ENCODE measurements at places on chromosomes 1 and 21. TPM values are rescaled to one million over a fixed set of nuclear protein-coding genes. Genes with fewer than 3 reads are reported as not detected.

The RAB7B gene
- polyA plus RNA-seq = 9.1 TPM

The UTS2 gene
- polyA plus RNA-seq = not detected

DNA sequence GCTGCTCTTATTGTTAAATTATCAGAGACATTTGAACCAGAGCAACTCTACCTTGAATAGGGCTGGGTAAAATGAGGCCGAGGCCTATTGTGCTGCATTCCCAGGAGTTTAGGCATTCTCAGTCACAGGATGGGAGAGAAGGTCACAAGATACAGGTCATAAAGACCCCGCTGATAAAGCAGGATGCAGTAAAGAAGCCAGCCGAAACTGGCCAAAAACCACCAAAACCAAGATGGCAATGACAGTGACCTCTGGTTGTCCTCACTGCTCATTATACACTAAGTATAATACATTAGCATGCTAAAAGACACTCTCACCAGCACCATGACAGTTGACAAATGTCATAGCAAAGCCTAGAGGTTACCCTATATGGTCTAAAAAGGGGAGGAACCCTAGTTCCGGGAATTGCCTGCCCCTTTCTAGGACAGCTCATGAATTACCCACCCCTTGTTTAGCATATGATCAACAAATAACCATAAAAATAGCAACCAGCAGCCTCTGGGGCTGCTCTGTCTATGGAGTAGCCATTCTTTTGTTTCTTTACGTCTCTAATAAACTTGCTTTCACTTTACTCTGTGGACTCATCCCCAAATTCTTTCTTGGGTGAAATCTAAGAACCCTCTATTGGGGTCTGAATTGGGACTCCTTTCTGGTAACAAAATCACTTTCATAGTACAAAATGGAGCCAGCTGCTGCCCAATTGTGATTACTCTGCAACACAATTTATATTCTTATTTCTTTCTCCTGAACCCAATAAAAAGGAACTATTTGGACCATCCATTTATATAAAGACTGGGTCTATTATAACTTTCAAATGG is 179.6 kb downstream of the TGFBR3 start:
- DNase-seq = no peak

- no peak for DNase-seq
These were observed 60.4 kb downstream of the LAMC2 start for GRCh38 chr1:183246436-183246835.

The LRRC7 gene
- 0.25 TPM for polyA plus RNA-seq

DNA sequence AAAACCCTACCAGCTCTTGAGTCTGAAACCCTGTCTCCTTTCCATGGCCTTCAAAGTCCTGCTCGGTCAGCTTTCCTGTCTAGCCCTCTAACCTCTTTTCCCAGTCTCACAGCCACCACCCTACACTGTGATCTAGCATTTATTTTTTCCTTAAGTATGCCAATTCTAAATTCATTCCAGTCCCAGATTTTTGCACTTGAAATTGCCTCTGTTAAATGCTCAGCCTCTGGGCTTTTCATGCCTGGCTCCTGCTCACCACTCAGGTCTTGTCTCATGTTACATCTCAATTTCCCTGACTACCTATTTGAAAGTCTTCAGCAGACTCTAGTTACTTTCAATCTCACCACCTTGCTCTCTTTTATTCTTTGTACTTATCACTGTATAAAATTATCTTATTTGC is 176.2 kb downstream of the ADGRL4 start:
- DNase-seq = no peak

The MYOG gene
- not detected for polyA plus RNA-seq

DNA sequence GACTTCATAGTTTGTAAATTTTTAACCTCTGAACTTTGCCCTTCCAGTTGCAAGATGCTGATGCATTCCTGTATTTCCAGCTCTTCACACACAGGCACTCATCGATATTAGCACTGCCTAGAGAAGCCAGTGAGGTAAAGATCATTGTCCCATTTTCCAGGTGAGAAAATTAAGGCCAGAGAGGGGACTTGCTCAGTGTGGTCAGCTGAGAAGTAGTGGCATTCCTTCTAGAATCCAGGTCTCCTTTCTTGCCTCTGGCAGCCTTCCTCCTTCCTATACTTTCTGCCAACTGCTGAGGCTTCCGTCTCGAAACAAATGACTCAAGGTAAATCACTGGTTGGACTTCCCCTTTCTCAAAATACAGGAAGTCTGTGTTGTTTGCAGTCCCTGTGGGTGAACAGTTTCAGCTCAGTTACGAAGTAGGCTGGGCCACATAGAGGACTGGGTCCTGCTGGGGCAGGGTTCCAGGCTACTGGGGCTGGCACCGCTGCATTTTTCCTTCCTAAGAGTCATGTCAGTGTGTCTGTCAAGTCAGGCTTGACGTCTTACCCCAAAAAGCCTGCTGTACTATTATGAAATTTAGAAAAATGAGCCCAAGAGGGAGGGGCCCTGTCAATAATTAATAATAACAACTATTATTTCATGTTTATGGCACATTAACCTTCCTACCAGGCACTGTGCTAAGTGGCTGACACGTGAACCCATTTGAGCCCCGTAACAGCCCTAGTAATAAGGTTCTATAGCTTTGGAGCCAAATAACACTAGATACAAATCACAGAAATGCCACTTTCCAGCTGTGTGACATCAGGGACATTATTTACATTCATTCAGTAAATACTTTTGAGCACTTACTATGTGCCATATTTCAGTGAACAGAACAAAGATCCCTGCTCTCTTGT is 16.6 kb upstream of the RNF19B start:
- DNase-seq = no peak

The GFI1 gene
- polyA plus RNA-seq = 0.04 TPM

DNA sequence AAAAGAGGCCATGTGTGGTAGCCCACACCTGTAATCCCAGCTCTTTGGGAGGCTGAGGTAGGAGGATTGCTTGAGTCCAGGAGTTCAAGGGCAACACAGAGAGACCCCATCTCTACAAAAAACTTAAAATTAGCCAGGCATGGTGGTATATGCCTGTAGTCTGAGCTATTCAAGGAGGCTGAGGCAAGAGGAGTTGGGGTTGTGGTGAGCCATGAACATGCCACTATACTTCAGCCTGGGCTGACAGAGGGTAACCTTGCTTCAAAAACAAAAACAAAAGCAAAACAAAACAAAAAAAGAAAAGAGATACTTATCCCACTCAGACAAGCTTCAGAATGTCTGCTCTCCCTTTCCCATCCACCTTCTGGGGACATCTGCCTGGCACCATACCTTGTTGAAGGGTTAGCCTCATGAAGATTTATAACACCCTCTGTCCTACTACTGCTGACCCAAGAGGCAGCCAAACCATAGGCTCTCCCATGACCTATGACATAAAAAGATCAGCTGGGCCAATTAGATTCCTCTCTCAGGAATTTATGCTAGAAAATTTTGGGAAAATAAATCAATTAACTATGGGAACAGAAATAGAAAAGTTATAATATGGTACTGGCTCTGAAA is 13.2 kb downstream of the TMCO1 start:
- DNase-seq = no peak

DNA sequence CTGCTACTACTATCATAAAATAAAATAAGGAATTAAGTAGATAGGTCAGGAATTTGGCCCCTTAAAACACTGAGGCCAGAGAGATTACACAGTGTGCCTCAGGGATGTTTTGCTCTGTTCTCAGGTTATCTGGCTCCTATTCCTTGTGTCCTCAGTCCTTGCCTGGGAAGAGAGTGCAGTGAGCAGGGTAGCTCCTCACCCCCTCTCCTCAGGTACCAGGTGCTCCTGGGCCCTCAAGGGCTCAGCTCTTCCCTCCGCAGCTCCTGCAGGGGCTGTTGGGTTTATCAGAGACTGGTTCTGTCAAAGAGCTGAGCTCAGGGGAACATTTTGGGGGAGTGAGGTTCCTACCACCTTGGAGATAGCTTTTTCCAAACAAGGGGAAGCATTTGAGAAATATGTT is 20.1 kb upstream of the COQ8A start:
- DNase-seq = no peak

- DNase-seq = no peak
These were observed 72.0 kb downstream of the BEND5 start for GRCh38 chr1:48704736-48705135.

The SPRR5 gene
- not detected for polyA plus RNA-seq

GRCh38 chr1:23098463-23099170 is 70.0 kb downstream of the LUZP1 start:
- DNase-seq = no peak

- DNase-seq = no peak
These were observed 37.3 kb downstream of the TMEM53 start for GRCh38 chr1:44636688-44637598.

GRCh38 chr1:231949277-231950091 is 322.9 kb downstream of the DISC1 start:
- DNase-seq = no peak

DNA sequence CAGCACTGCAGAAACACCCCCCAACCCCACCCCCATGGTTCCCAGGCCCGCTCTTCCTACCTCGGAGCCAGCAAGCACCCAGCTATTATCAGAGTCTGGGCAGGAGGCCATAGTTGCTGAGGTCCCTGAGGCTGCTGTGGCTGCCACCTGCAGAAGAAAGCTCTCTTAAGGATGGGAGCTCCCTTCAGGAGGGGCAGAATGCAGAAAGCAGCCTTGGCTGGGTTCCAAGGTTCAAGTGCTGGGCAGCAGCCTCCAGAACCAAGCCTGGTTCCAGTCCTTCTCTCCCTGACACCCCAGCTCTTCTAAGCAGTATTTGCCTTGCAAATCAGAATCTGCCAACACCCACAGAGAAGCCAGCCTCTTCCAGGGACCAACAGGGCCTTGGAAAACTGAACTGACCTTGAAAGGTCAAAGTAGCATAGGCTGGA is 2.3 kb downstream of the PBXIP1 start:
- no peak for DNase-seq

DNA sequence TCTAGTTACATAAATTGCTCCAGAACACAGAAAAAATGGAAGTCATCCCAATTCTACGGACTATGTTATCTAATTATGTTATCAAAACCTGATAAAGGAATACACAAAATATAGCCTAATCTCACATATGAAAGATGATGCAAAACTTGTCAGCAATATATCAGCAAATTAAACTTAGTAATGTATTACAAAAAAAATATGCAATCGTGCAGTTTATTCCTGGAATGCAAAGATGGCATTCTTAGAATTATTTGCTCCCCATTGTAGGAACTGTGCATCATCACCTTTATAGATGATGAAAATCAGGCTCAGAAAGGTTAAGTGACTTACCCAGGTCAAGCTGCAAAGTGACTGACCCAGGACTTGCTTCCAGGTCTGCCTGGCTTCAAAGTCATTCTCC is 7.8 kb downstream of the FOXE3 start:
- DNase-seq = no peak

DNA sequence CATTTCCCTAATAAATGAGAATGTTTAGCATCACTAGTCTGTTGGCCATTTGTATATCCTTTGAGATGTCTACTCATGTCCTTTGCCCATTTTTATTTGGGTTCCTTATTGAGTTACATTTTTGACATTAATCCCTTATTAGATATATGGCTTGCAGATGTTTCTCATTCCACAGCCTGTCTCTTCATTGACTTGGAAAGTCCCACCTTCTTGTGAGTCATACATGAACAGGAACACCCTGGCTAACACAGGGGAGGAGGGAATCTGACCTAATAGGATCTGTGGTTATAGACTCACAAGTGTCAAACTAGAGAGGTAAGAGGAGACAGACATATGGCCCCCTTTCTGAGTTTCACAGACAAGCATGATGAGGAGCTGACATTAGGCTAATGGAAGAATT is 11.5 kb downstream of the ZP4 start:
- no peak for DNase-seq

DNA sequence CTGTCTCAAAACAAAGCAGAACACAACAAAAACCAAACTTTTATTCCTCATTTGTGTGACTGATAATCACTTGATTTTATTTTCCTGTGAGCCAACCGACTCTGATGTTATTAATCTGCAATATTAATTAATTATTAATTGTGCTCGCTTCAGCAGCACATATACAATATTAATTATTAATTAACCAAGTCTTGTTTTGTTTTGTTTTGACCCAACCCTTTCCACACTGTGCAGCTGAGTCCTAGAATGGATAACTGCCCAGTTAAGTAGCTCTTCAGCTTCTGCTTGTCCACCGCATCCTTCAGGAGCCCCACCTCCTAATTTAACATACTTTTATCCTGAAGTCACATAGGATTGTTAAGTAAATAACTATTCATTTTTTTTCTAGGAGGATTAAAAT is 47.4 kb upstream of the EXO1 start:
- DNase-seq = no peak

DNA sequence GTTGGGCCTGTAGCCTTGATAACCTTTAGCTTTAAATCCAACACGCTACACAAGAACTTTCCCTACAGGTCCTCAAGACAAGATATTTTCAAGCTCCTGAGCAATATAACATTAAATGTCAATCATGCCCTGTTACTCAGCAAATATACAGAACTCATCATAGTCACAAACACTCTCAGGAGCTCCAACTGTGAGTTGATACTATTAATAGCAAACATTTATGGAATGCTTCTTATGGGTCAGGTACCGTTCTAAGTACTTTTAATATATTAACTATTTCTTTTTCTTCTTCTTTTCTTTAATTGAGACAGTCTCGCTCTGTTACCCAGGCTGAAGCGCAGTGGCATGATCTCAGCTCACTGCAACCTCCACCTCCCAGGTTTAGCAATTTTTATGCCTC is 10.1 kb downstream of the EYA3 start:
- DNase-seq = no peak

GRCh38 chr1:225652729-225653462 is at the start of gene ENAH:
ENAH (minus strand) TSS chr1:225653123; CDS start chr1:225652690, 433 bp downstream.
- no peak for DNase-seq

DNA sequence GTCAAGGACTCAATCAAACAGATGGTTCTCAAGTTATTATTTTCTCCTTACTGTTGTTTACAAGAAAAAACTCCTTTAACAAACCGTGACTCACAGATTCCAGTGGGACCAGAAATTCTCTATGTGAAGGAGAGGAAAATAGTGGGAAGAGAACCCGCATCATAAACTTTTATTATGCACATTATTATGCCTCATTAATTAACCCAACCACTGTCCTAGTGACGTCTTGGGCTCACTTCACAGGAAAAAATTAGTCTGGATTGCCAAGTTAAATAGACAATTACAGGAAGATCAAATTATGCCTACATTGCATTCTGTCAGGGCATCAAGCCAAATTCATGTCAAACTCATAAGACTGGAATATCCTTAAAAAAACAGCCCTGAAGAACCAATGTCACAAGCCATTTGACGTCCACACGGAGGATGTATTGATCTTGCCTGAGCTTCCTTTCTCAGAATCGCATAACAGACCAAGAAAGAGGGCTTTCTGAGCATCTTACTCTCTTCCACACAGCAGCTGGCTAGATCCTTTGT is 347.8 kb downstream of the DUSP10 start:
- peak; percentile 76 for DNase-seq

The INAVA gene
- polyA plus RNA-seq = 0.01 TPM

DNA sequence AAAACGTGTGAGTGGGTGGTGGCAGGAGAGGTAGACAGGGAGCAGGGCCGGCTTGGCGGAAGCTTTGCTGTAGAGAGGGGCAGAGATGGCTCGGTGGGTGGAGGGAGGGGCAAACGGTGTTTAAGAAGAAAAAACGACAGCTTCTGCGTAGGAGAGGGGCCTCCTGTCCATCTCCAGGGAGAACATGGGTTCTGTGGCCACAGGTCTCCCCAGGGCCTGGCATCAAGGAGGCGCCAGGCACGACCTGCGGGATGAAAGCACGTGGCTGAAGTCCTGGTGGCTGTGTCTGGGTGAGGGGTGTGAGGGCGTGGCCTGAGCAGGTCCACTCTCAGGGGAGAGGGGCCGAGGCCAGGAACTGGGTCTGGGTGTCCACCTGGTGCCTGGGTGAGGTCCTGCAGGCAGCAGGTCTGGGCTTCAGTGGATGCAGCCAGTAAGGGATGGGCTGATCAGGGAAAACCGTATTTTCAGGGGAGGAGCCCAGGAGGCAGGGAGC is 940 bp upstream of the PRKCZ start:
- no peak for DNase-seq
